ENCODE measurements at places on chromosomes 13 and 19.

DNA sequence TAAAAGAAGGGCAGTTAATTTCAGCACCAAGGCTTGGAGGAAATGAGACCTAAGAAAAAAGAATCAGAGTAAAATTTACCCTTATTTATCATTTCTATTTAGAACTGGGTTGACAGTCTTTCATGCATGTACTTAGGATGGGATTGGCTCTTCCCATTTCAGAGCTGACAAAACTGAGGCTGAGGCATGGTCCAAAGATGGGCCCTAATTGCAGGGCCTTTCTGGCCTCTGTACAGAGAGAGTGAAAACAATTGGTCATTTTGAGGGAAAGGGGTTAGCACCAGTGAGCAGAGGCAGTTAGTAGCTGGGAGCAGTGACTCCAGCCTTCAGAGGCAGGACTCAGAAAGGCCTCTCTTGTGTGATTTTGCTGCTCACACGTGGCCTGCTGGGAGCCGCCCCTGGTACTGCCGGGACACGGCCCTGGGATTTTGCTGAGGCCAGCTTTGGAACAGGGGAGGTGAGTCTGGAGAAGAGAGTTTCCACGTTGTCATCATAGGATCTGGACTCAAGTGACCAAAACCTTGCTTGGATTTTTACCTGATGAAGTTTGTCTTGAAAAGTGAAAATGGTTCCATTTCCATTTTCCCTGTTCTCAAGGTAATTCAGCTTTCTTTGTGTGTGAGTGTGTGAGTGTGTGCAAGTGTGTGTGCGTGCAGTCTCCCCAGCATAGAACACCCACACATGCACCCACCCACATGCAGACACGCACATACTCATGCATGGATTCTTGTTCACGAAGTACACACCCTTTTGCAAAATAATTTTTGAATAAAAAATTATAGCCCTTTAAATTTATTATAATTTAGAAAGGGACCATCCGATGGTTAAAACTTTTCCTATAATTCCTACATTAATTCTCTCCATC lies at the start of gene ZNF536:
ZNF536 (plus strand) TSS at position 425 of the 865 bp plus-strand sequence. CDS start 71,179 bp downstream, outside the sequence.
- no peak for DNase-seq

DNA sequence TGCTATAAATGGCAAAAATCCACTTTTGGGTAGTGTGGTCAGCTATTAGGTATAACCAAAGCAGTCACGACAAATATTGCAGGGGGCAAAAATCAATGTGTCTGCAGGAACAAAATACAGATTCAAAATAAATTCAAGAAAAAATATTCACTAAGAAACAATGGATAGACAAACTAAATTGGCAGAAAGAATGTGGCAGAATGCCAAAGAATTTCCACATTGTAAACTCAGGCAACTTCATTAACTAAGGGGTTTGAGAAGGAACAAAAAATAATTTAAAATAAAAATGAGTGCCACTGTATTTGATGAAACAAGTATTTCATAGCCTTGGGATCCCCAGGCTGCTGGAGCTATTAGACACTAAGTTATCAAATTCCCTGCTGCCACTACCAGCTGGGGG lies 193.1 kb downstream of the VWA8 start:
- DNase-seq = peak; percentile 62

GRCh38 chr13:69108486-69108885 lies 999.1 kb upstream of the ATXN8OS start:
- DNase-seq = no peak

DNA sequence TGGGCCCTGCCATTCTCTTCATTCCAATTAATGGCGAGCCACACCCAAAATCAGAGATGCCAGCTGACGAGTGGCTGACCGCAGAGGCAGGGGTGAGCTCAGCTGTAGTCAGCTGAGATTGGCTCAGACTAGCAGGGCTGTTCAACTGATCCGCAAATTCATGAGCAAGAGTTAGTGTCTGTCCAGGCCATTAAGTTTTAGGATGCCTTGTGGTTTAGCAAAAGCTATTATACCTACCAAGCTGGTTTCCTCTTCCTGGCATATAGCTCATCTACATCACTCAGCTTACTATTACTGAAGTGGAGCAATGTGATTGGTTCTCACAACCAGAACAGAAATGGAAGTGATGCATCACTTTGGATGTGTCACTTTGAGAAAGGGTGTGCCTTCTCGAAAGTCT lies 148.7 kb downstream of the NALCN start:
- peak; percentile 16 for DNase-seq

- DNase-seq = no peak
Measured at GRCh38 chr13:112124141-112124540, 57.2 kb downstream of the SOX1 start.

- no peak for DNase-seq
Measured at GRCh38 chr19:5655412-5655811, 24.9 kb downstream of the MICOS13 start.

DNA sequence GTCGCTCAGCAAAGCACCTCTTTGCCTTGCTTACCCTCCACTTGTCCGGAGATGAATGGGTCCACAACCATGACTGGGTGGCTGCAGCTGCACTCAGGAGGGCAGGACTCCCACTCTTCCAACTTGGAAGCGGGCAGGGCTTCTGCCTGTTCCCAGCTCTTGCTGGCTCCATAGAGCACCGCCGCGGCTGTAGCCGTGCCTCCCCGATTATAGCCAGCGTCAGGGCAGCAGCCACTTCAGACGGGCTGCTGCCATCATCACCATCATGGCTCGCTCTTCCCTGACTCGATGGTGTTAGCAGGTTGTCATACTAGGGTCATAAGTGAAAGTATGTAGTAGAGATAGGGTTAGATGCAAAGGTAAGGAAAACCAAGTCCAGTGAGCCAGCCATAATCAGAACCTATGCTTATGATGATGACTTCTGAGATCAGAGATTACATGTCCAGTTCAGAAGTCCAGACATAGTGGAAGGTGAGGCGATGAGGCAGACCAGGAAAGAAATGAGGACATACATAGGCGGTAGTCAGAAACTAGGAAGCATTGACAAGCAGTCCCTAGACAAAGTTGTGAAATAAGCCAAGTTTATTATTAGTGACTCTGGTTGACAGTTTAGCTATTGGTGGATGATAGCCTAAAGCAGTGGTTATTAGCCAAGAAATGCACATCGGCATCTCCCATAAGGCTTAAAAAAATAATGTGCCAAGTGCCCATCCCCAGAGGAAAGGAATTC lies 4.4 kb upstream of the INTS6 start:
- no peak for DNase-seq

GRCh38 chr13:42272115-42272803 lies at the start of gene AKAP11:
TSS of gene AKAP11 (plus strand) at chr13:42272152. CDS start at chr13:42286349, 14,197 bp downstream.
- peak; percentile 50 for DNase-seq

GRCh38 chr19:12769689-12770088 lies 5.7 kb downstream of the HOOK2 start:
- DNase-seq = no peak

- no peak for DNase-seq
Measured at GRCh38 chr19:32138416-32138815, 207.0 kb upstream of the ZNF507 start.

- no peak for DNase-seq
Measured at GRCh38 chr13:37417060-37417441, 181.5 kb downstream of the POSTN start.

DNA sequence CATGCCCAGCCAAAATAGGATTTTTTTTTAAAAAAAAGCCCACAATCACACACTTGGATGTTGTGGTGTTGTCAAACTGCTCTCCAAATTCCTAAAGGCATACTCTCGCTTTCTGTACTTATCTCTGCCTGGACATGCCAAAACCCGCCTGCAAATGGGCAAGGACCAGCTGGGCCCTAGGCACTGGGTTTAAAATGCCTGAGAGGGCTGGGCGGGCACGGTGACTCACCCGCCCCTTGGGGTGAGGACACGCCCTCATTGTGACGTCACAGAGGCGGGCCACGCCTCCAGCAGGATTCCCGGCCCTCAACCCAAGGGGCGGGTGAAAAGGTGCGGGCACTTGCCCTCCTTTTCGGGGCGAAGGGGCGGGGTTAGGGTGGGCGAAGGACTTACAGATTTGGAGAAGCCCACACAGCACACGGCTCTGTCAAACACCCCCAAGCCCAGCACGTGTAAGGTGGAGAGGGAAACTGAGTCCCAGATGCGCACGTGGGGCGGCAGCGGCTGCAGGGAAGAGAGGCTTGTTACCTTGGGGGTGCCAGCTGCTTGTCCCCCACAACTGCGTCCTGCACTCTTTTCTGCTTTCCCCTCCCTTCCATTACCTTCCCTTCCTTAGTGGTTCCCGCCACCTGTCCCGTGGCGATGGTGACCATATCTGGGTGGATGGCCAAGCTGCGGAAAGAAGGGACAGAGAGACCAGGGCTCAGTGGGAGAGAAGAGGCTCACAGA lies 6.6 kb downstream of the EML2 start:
- peak; percentile 94 for DNase-seq

- DNase-seq = no peak
Measured at GRCh38 chr13:51343475-51343874, 4.0 kb downstream of the SERPINE3 start.

GRCh38 chr13:51148952-51149573 lies 38.0 kb upstream of the C13orf42 start:
- peak; percentile 85 for DNase-seq

DNA sequence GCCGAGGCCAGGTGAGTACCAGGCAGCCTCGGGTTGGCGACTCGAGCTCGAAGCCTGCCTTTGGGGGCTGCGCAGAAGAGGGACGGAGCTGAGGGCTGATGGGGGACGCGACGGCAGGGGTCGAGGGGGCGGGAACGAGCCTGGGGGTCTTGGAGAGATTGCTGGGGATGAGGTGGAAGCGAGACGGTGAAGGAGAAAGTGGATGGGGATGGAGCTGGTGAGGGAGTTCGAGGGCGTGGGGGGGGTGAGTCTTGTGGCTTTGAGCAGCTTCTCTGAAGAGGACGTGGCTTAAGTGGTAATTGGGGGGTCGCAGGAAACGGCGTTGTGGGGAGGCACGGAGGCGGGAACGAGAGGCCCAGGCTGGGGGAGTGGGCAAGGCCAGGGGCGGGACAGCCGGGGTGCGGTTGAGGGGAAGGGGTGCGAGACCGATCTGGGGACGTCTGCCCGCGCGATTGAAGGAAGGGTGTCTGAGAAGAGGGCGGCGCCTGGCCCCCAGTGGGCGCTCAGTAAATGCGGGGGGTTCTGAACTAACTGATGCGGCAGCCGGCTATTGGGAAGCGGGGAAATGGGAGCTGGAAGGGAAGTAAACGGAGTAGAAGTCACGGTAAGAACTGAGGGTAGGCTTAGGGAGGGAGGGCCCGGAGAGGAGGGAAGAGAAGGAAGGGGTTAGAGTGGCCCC lies 426 bp downstream of the MYO9B start:
- DNase-seq = no peak

DNA sequence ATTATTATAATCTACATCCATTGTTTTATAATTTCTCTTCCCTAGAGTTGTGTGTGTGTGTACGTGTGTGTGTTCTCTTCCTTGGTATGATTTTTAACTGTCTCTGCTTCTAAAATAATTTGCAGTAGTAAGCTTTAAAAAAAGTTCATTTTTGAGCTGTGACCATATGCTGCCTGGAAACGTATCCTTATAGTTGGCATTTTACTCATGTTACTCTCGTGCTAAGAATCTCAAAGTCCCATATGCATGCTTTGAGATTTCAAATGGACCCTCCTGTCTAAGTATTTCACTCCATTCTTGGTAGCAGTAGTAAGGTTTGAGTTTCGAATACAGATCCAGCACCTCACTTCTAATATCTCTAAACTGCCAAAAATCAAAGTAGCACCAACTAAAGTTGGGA lies 109.9 kb downstream of the RXFP2 start:
- no peak for DNase-seq

GRCh38 chr13:99004978-99005377 lies 27.1 kb upstream of the DOCK9 start:
- no peak for DNase-seq

- peak; percentile 73 for DNase-seq
Measured at GRCh38 chr13:85528491-85529217, 270.6 kb downstream of the SLITRK6 start.

GRCh38 chr13:38409771-38410170 lies 60.1 kb downstream of the UFM1 start:
- DNase-seq = no peak

- DNase-seq = peak; percentile 39
Measured at GRCh38 chr19:18093439-18094161, 4.0 kb upstream of the MAST3 start.

DNA sequence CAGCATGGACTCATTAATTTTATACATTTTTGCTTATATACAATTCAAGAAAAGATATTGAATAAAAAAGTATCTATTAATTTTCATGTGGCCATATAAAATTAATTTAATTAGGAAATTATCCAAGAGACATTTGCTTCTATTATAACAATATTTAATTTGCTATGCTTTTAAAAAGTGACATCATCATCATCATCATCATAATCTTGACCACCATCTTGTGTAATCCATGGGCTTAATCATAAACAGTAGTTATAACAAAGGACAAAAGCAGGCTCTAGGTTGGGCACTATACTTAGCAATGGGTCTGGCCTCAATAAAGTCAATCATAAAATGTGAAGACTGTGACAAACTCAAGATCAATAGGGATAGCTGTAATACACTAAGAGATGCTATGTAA lies 1031.6 kb downstream of the SLITRK1 start:
- DNase-seq = no peak

GRCh38 chr19:11256189-11256588 lies 6.1 kb downstream of the DOCK6 start:
- DNase-seq = no peak

- DNase-seq = no peak
Measured at GRCh38 chr13:41974262-41974900, 13.5 kb upstream of the VWA8 start.

GRCh38 chr13:38582133-38582532 lies 104.7 kb upstream of the FREM2 start:
- peak; percentile 33 for DNase-seq

- peak; percentile 16 for DNase-seq
Measured at GRCh38 chr13:100675661-100676129, 1.1 kb upstream of the TMTC4 start.

GRCh38 chr13:90968166-90968904 lies 379.2 kb upstream of the MIR17HG start:
- no peak for DNase-seq

GRCh38 chr19:36030264-36031148 lies 2.2 kb downstream of the CLIP3 start:
- DNase-seq = peak; percentile 37

GRCh38 chr13:60936281-60936680 lies 479.4 kb downstream of the PCDH20 start:
- no peak for DNase-seq

DNA sequence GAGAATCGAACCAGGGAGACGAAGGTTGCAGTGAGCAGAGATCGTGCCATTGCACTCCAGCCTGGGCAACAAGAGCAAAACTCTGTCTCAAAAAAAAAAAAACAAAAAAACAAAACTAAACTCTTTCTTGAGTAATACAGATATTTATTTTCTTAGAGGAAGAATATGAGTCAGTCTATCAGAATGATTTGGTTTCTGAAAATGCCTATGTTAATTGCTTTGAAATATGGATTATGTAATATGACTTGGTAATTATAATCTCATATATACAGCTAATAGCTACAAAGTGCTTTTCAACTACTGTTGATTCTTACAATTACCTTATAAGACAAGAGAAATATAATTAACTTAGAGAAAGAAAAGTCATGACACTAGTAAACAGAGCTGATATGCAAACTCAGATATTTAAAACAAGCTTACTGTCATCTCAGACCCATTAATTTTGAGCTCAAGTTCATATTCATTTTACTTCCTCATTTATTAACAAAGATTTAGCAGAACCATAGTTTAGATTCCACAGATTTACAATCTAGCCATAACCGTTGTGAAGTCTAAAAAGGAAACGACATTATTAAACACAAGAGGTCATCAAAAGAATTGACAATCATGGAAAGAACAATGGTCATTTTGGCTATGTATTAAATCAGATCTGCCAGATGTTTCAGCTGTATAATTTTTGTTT lies 88.0 kb downstream of the TBC1D4 start:
- DNase-seq = no peak

GRCh38 chr13:50410921-50411746 lies 395.9 kb downstream of the KCNRG start:
- peak; percentile 91 for DNase-seq

GRCh38 chr13:28056426-28056825 lies 44.0 kb downstream of the FLT3 start:
- DNase-seq = no peak
